ENCODE measurements at places on chromosomes 4 and X.

- DNase-seq = no peak
Observed at GRCh38 chr4:70927502-70928137, 25.5 kb downstream of the MOB1B start.

GRCh38 chr4:74098427-74098994, 484 bp downstream of the CXCL2 start:
- no peak for DNase-seq

- DNase-seq = no peak
Observed at GRCh38 chrX:27884654-27885053, 76.9 kb downstream of the MAGEB10 start.

- no peak for DNase-seq
Observed at GRCh38 chr4:175891851-175892250, 79.8 kb upstream of the GPM6A start.

GRCh38 chrX:44946771-44947170, 73.8 kb downstream of the KDM6A start:
- DNase-seq = no peak

DNA sequence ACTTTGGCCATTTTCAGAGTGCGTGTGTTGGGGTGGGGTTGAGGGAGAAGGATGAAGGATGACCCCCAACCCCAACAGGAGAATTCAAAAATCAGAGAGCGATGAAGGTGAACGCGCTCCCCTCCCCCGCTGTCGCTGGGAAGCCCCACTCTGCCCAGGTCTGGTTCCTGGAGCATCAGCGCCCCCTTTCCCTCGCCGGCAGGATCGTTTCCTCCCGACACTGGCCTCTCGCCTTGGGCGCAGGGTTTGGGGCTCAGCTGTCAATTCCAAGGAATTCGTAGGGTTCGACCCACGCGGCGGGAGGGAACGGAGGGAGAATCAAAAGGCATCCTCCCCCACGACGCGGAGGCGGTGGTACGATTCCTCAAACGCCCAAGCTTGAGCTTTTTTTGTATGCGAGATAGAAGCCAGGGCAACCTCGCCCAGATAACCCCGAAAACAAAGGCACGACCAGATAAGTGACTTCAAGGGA, 1.0 kb upstream of the PDGFRA start:
- no peak for DNase-seq

- no peak for DNase-seq
Observed at GRCh38 chr4:6474053-6474568, 1.7 kb upstream of the PPP2R2C start.

DNA sequence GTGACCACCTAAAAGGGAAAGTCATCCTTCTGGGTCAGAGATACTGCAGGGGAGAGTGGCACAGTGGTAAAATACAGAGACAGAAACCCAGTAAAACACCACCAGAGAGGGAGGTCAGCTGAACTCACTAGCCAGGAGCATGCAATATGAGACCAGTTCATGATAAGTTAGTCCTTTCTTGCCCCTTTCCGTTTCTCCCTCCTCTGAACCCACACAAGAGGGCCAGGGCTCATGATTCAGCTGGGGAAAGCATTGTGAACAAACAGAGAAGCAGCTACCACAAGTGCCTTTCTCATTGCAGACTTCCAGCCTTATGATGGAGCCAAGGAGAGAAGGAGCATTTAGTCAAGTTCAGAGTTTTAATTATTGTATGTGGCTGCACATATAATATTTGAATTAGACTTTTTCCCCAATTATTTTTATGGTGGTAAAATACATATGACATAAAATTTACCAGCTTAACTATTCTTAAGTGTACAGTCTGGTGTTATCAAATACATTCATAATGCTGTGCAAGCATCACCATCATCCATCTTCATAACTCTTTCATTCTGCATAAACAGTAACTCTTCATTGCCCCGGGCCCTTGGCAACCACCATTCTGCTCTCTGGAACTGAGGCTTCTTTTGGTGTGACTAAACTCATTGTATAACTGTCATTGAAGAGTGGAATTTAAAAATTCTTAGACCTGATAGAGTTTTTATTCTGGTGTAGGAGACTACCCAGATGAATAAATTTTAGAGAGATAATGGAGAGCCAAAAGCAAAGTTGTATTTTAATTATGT, 114.6 kb downstream of the DDIT4L start:
- DNase-seq = no peak

DNA sequence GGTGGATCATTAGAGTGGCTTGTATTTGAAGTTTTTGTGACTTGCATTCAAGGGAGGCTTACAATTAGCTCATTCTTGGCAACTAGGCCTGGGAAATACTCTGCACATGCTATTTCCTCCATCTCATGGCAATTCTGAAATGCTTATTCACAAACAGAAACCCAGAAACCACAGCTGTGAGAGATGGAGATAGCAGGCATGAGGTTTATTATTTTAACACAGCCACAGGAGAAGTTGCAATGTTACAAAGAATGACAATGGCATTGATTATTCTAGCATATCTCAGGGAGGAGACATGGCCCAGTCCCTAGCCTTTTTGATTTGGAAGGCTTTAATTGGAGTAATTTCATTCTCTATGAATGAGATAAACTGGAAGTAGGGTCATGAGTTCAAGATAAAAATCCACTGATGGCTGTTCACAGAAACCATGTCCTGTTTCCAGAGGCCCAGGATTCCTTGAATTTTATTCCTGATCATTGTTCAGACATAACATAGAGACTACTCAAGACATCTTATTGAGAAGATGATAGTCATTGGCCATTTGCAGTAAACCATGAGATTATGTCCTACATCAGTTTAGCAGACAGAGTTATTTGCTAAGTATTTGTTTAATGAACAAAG, 123.9 kb downstream of the MID1 start:
- DNase-seq = no peak

DNA sequence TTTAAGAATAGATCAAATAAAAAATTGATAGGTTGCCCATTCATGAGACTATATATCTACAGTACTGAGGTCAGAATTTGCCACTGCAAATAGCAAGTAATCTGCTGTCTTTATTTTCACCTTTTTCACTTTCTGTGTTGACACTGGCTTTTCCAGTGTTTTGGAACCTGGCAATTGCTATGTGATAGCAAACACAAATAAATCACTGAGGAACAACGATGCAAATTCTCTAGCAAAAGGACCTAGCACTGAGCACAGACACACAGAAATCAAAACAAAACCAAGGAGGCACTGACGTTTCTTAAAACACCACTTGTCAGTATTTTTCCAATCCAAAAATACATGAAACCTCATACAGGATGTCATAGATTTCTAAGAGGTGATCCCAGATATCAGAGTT, 210.7 kb downstream of the DHX15 start:
- no peak for DNase-seq

- DNase-seq = no peak
Observed at GRCh38 chr4:62709618-62710252, 1509.6 kb downstream of the ADGRL3 start.

GRCh38 chr4:53626491-53626890, 35.2 kb upstream of the LNX1 start:
- DNase-seq = no peak

DNA sequence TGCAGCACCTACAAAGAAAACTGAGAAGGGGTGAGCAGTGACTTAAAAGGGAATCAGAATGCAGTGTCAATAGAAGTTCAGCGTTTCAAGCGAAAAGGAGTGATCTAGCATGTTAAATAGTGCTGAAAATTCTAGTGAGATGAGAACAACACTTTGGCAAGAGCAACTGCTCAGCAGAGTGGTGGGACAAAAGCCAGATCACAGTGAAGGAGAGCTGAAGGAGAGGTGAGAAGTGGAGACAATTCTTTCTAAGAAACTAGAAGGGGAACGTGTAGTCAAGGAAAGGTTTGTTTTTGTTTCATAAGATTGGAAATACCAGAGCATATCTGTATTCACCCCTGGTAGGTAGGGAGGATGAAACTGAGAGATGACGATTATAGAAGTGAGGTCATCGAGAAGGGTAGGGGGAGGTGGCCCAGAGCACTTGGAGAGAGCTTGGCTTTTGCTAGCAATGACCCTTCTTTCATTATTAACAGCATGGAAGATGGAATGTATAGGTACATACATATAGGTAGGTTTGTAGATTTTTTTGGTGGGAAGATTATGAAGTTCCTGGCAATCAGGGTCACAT, 33.7 kb downstream of the SRPX2 start:
- no peak for DNase-seq

DNA sequence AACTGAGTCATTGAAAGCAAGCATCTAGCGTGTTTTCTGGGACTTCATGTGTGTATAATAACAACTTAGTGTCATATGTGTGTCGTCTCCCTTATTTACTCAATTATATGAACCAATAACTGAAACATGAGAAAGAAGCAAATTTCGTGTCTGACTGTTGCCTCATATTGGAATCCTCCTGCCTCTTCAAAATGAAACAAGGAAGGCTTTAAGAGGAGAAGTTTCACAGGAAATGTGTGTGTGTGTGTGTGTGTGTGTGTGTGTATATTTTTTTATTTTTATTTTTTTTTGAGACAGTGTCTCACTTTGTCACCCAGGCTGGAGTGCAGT, 145.8 kb upstream of the SFRP2 start:
- DNase-seq = no peak

DNA sequence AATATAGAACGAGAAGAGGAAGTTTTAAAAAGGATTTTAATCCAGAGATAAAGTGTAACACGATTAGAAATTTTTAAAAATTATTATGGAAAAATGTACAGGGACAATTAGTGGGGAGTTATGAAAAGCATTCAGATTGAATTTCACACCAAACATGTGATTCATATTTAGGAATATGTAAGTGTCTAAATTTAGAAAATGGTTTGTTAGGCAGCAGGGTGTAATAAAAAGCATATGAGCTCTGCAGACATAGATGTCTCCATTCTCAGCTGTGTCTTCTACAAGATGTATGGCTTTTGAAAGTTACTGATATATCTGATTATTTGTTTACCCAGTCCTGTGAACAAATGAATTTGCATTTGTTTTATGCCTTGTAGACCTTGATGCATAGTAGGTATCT, 638.9 kb upstream of the AGA start:
- DNase-seq = no peak

GRCh38 chr4:54418468-54418867, 189.4 kb downstream of the PDGFRA start:
- DNase-seq = no peak

GRCh38 chrX:145393702-145394235, 146.5 kb downstream of the SPANXN1 start:
- no peak for DNase-seq

- peak; percentile 24 for DNase-seq
Observed at GRCh38 chr4:56757821-56758411, 63.6 kb downstream of the SPINK2 start.

DNA sequence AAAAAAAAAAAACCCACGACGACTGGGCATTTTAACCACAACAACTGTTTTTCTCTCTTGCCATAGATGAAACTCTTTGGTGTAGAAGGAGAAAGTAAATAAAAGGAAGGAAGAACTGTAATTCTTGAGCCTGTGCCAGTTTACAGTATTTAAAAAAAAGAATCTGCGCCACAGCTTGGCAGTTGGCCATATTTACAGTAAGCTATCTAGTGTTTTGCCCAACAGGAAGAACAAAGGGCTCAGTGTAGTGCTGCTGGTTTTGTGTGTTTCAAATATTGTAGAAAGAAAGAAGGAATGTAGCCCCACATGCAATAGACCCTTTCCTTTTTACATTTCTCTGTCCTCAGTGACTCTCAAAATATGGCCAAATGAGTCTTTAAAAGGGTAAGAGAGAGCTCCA, 66.1 kb downstream of the NR3C2 start:
- DNase-seq = peak; percentile 8

DNA sequence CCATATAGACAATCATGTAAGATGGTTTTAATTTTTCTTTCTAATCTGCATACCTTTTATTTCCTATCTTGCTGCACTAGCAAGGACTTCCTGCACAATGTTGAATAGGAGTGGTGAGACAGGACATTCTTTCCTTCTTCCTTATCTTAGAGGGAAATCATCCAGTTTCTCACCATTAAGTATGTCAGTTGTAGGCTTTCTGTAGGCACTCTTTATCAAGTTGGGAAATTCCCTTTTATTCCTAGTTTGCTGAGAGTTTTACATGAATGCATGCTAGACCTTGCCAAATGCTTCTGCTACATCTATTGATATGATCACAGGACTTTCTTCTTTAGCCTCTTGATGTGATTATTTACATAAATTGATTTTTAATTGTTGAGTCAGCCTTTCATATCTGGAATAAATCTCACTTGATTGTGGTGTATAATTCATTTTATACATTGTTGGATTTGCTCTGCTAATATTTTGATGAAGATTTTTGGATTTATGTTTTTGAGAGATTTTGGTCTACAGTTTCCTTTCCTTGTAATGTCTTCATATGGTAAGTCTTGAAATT, 23.8 kb downstream of the RNF175 start:
- no peak for DNase-seq

- no peak for DNase-seq
Observed at GRCh38 chrX:8126092-8126491, 45.0 kb downstream of the VCX2 start.

GRCh38 chrX:45623266-45623665, 422.6 kb upstream of the DIPK2B start:
- no peak for DNase-seq

DNA sequence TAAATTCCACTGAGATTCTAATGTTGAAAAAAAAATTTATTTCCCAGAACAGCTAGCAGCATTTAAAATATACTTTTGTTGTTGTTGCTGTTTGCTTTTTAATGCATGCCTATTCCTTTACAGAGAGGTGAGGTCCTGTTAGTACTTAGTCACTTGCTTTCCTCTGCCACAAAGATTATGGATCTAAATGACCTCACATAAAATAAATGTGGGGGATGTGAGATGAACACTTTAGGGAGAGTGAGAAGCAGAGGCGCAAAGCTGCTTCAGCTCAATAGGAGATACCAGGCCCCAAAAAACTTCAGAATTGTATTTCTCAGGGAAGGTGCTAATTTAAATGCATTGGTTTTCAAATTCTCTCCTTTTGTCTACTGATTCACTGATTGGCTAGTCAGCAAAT, 4.0 kb downstream of the LDB2 start:
- DNase-seq = no peak

DNA sequence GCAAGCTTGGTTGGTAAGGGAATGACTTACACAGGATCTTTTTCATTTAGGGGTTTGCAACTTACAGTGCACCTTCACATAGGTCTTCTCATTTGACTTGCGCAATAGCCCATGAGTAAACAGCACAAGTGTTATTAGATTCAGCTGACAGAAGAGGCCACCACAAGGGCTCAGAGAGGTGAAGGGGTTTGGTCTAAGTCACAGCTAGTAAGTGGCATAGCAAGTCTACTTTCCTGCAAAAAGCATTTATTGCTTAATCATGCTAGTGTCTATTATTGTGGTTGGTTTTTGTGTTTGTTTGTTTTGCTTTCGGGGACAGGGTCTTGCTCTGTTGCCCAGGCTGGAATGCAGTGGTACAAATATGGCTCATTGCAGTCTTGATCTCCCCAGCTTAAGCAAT, 83.3 kb downstream of the SPRY1 start:
- no peak for DNase-seq

DNA sequence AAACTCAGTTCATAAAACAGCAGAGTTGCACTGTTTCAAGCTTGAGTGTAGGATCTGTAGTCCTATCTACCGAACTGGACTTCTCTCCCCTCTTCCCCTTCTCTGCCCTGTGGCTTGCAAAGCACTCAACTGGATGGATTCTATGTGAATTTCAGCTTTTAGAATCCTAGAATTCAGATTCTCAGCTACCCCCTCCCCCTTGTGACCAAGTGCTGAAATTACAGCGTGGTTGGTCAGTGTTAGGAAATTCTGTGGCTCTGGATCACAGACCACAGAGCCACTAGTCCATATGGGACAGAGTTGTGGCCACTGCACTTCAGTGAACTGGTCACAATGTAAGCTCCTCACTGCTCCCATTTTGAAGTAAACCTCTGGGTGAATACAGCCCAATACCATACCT, 64.6 kb upstream of the TRPC5 start:
- no peak for DNase-seq

- DNase-seq = no peak
Observed at GRCh38 chr4:17511509-17511949, 361 bp downstream of the QDPR start.
